OCI-LY7 (cell line): ENCODE measurements at places on chromosomes 4 and X. TPM values are rescaled to one million over a fixed set of nuclear protein-coding genes. Genes with fewer than 3 reads are reported as not detected.
A peak's percentile ranks its signal among the peaks of the same experiment; 100 is the strongest.

Gene VSIG1
- total RNA-seq = not detected in 2 replicates

Gene GAGE12E
- total RNA-seq = not detected in 2 replicates

- no peak for DNase-seq
Observed at GRCh38 chrX:10480861-10481260, 139.5 kb downstream of the MID1 start.

Gene HCFC1
- 134 TPM in 2 replicates for total RNA-seq

- no peak for DNase-seq
Observed at GRCh38 chr4:122622400-122622799, 1.5 kb upstream of the IL21 start.

GRCh38 chr4:111230265-111230664, 607.4 kb upstream of the PITX2 start:
- no peak for DNase-seq

- DNase-seq = no peak
Observed at GRCh38 chr4:105246712-105247111, 100.0 kb downstream of the TET2 start.

Gene AFP
- total RNA-seq = not detected in 2 replicates

DNA sequence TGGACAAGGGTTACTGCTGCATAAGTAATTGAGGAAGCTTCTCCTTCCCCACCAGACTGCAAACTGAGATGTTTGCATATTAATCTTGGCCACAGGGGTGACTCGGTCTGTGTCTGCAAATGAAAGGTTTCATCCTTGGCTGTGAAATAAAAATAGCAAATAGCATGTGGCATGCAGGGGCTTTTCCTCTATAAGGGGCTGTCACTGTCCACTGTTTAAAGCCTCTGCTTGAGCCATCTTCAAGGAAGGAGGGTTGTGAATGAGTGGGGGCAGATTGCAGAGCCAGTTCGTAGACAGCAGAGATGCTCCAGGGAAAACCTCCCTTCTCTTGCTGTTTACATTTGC, 33.3 kb downstream of the TMSB4X start:
- peak; percentile 24 for DNase-seq

Gene TMEM47
- not detected in 2 replicates for total RNA-seq

- DNase-seq = no peak
Observed at GRCh38 chr4:6990661-6991060, 52.5 kb upstream of the TADA2B start.

- peak; percentile 64 for DNase-seq
Observed at GRCh38 chr4:102825261-102826091, 1.9 kb downstream of the UBE2D3 start.

DNA sequence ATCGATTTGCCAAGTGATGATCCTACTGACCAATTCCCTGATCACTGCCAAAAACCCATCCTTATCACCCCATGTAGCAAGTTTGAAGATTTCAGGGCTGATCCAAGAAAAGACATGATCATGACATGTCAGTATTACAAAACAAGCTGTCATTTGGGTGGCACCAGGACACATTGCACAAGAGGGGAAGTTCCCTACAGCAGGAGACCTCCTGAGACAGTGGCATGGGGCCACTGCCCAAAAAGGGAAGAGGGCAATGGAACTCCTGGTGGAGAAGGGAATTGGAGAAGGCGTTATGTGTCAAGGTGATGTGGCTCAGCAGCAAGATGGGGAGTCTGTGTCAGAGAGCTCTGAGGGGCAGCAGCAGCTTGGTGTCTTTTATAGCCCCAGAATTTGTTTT, 43.4 kb downstream of the ZNF182 start:
- no peak for DNase-seq

DNA sequence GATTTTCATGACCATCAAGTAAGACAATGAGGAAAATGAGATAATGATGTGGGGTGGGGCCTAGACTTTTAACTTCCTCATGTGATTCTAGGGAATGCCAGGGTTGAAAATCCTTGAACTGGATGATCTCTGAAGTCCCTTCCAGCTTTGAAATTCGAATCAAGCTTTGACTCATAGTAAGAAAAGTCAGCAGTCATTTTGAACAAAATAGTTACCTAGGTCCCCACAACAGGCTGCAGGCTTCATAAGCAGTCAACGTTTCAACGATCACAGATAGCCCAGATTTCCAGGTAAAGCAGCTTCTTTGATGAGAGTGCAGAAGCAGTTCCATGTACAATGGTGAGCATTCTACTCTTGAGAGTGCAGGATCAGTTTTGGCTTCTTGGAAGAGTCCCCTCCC, 93.7 kb downstream of the GRIA3 start:
- no peak for DNase-seq

GRCh38 chr4:99927566-99927965, 18.9 kb downstream of the DNAJB14 start:
- no peak for DNase-seq

- no peak for DNase-seq
Observed at GRCh38 chr4:165668694-165669093, 204.3 kb upstream of the TLL1 start.

Gene PPARGC1A
- total RNA-seq = 0.26 and 0.40 TPM in 2 replicates

Gene TMPRSS11A
- total RNA-seq = not detected in 2 replicates

DNA sequence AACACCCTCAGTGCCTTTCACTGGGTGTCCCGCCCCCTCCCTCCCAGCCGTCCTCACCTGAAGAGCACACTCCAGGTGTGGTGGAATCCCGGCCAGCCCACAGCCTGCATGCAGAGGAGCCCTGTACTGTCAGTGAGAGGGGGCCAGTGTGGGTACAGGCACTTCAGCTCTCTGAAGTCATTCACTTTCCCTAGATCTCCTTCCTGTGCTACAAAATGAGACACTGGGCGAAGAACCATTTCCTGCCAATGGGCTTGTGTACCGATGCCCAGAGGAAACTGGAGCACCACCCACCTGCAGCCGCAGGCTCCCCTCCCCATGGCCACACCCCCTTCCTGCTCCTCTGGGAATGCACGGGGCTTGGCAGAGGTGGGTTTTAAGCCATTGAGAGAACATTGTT, 73.9 kb upstream of the C4orf50 start:
- no peak for DNase-seq
